ENCODE measurements at places on chromosomes 13 and 19.

GRCh38 chr13:99724633-99725517 lies 223.6 kb downstream of the TM9SF2 start:
- no peak for DNase-seq

DNA sequence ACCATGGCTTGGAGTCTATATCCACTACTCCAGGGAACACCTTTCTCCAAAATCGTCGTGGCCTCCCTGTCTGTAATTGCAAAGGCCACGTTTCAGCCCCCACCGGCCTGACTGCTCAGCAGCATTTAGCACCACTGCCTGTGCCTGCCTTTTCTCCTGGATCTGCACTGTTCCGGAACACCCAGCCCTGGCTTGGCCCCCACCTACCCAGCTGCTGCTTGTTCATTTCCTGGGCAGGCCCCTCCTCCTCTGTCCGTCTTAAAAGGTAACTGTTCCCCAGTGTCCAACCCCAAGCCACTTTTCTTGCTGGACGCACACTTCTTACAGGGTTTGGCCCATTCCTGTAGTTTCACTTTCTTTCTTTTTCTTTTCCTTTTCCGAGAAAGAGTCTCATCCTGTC lies 8.5 kb upstream of the SYT5 start:
- DNase-seq: no peak

GRCh38 chr13:106566641-106567473 lies 1.1 kb downstream of the ARGLU1 start:
- peak; percentile 64 for DNase-seq

- no peak for DNase-seq
Measured at GRCh38 chr19:10133596-10133995, 13.9 kb upstream of the EIF3G start.

- no peak for DNase-seq
Measured at GRCh38 chr19:12884926-12885748, 1.9 kb downstream of the KLF1 start.

DNA sequence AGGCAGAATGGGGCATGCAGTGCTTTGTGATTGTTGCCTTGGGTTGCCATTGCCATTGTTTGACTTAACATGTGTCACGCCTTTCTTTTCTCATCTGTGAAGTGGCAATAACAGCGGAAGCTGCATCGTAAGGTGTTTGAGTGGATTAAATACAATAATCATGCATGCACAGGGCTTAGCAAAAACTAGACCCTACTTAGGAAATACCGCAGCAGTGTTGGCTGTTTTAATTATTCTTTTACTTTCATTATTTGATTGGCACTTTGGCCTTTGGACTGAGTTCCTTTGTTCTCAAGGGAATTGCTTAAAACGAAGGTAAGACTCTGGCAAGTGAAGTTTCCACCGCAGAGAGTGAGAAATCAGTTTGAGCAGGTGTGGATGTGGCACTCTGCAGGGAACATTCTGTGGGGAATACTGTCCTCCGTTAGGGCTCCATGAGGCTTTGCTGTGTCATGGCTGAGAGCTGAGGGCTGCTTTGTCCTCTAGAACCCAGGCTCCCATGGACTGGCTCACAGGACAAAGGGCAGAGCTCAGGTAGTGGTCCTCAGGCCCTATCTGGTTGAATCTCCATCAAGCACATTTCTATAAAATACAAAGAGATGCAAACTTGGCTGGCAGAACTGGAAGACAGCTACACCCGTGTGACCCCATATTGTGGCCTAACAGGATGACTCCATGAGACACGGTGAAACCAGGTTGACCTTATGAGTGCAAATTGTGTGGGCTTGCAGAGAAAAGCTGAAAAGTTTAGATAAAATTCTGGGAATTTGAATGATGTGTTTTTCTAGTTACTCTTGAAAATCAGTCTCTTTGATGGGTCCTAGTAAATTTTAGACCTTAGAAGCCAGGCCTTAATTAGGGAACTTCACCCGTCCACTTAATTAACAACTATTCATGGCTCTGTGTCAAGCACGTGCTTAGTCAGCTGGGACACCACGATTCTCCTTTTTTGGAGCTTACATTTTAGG lies 407.2 kb downstream of the KCNRG start:
- no peak for DNase-seq

DNA sequence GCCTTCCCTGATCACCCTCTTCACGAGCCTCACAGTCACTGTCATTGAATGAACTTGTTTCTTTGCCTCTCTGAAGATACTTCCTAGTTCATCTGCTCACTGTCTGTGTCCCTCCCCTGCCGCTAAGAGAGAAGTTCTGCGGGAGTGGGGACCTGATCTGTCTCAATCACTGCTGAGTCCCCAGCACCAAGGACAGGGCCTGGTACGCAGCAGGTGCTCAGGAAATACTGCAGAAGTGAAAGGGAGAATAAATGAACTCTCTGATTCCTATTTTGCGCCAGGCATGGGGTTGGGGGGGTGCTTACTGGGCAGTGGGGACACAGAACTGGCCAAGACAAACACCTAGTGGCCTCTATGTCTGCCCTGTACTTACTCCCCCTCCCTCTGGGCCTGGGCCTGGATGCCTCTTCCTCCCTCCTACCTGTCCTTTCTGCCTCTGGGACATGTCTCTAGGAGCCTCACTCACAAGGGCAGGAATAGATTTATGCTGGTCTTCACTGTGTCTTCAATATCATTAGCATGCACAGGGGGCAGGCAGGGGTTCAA lies 17.5 kb downstream of the FCGBP start:
- DNase-seq: no peak

DNA sequence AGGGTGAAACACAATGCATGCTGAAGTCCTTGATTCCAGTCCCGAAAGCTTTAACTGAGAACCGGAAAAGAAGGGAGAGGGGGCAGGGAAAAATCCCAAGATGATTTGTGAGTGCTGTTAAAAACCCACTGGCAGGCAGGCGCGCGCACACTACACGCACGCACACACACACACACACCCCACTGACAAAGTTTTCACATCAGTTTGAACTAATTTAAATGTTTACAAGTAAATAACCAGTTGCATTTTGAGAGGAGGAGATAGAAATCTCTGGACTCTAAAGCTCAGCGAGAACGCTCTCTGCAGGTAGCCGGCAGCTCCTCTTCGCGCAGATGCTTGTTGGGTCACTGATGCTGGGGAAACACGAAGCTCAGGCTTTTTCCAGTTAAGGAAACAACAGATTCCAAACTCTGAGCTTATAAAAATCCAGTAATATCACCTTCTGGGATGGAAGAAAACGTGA lies 818 bp upstream of the SLITRK1 start:
- no peak for DNase-seq

- no peak for DNase-seq
Measured at GRCh38 chr19:51093101-51093500, 10.4 kb upstream of the KLK14 start.

GRCh38 chr19:29524201-29524911 lies 1.4 kb upstream of the VSTM2B start:
- no peak for DNase-seq

DNA sequence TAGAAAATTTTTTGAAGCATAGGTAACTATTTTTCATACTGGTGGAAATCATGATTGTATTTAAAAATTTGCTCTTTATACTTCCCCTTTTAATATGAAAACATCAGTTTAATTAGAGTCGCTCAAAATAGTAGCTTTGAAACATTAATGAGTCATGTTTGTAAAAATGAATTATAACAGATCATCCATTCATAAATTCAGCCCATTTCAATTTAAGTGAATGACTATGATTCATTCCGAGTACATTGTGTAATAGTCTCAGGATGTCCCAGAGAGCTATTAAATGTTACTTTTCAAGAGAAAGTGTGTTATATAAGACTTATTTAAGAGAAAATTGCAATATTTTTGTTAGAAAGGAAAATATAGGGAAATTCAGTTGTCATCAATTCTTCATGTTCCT lies 111.0 kb downstream of the FNDC3A start:
- DNase-seq: no peak

GRCh38 chr13:44088991-44089413 lies 209.3 kb downstream of the LACC1 start:
- no peak for DNase-seq

GRCh38 chr13:38868870-38869269 lies 121.8 kb downstream of the STOML3 start:
- no peak for DNase-seq

DNA sequence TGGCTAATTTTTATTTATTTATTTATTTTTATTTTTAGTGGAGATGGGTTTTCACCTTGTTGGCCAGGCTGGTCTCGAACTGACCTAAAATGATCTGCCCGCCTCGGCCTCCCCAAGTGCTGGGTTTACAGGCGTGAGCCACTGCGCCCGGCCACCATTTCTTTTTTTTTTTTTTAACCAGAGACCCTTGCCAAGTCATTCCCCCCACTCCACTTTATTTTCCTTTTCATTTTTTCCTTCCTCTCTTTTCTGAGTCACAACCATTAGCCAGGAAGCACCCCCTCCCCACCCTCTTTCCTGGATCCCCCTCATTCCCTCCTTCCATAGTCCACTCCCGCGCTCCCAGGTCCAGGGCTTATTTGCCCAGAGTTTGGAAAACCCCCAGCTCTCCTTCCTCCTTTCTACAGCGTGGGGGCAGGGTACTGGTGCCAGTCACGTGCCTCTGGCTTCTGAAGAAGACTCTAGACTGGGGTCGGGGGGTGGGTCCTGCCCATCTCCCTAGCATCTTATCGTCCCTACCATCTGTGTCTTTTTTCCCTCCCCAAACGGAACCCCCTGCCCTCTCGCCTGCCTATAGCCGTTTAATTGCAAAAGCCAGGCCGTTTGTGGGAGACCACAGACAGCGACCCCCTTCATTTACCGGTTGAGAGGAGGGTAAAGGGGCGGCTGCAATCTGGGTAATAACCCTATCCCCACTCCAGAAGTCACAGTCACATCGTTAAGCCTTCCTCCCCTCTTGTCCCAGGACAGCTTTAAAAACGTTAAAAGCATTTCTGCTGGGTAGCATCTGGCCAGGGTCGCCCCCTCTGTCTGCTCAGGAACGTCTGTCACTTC lies 1.1 kb upstream of the CALR start:
- no peak for DNase-seq

GRCh38 chr13:86581706-86582105 lies 782.5 kb upstream of the SLITRK6 start:
- no peak for DNase-seq

DNA sequence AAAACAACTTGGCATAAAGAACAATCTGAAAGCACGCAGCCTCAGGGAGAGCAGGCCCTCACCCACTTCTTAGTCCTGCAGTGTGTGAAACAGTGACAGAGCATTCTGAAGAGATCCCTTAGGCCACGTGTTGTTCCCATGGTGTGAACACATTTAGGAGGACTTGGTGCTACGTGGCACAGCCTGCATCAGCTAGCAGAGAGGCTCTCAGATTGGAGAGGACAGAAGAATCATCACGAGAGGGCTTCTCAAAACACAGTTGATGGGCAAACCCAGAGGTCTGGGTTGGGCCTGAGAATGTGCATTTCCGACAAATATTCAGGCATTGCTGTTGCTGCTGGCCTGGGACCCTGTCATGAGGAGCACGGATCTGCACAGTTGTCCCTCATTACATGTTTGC lies 26.1 kb upstream of the TFDP1 start:
- no peak for DNase-seq

DNA sequence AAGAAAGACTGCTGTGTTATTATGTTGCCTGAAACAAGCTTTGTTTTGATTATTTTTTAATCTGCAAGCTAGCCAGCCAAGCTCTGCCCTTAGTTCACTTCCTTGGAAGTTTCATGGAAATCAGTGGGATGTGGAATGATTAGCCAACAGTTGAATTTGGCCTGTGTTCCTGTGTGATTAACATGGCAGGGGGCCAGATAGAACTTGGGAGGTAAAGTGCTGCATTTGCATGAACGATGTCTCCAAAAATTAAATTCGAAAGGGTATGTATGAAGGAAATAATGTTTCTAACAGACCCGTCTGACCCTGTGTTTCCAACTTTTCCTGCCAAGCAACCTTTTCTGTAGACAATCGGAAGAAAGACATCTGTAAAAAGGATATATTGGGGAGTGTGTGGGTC lies 32.2 kb downstream of the UFM1 start:
- DNase-seq: no peak

DNA sequence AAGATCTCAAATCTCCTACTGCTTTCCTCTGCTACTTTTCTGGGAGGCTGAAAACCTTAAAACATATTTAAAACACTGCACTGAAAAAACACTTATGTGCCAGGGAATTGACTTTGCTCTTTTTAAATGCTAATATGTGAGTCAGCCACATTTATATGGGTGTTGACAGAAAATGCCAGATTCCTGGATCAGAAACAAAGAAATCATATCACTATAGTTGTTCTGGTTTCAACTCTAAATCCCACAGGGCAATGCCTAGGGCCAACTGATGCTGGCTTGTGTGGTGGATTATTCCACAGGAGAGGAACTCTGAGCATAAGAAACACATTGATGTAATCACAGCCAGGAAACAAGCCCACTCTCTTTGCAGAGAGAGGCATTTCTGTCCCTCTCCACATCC lies 1439.0 kb upstream of the SPRY2 start:
- no peak for DNase-seq

- no peak for DNase-seq
Measured at GRCh38 chr13:110447058-110447511, 114.4 kb downstream of the RAB20 start.

DNA sequence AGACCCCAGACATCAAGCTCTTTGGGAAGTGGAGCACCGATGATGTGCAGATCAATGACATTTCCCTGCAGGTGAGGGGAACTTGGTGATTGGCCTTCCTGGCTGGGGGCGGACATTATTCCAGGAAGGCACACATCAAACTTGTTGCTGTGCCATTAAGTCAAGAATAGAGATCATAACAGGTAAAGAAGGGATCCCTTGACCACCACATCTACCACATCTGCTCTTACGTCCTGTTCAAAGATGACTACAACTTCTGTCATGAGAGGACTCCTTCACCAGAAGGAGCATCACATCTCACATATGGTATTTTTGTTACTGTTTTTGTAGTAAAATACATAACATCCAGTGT lies 1.1 kb downstream of the RPS5 start:
- DNase-seq: no peak

GRCh38 chr13:66553391-66553790 lies 676.7 kb downstream of the PCDH9 start:
- no peak for DNase-seq

GRCh38 chr13:51844862-51845573 lies at the start of gene TMEM272:
TSS of gene TMEM272 (minus strand) at chr13:51845177. CDS start at chr13:51838530, 6,647 bp downstream.
- no peak for DNase-seq

- DNase-seq: no peak
Measured at GRCh38 chr13:36207672-36208071, 6.7 kb downstream of the SOHLH2 start.

DNA sequence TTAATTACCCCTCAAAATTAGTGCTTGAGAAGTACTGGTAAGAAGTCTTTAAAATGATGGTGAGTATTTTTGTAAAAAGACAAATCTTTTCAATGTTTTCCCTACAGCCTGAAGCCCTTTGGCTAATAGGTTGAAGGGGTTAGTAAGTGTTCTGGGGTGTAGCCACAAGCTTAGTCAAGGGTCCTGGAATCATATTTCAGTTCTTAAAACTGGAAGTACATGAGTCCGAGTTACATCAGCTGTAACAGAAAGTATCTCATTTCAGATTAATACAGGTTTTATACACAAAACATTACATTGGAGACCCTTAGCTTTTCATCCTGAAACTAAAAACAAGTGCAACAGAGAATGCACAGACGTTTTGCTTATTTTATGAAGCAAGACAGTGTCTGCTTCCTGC lies 52.7 kb upstream of the TEX29 start:
- DNase-seq: no peak

- DNase-seq: no peak
Measured at GRCh38 chr13:76683168-76683567, 203.0 kb downstream of the KCTD12 start.

Measured in NCI-H1105 (cell line).